Lower leg skin (tissue), 4 donors: ENCODE measurements at places on chromosomes 5 and 9.

- no peak for DNase-seq
These were observed 39.2 kb downstream of the PRUNE2 start for GRCh38 chr9:76866689-76867088.

DNA sequence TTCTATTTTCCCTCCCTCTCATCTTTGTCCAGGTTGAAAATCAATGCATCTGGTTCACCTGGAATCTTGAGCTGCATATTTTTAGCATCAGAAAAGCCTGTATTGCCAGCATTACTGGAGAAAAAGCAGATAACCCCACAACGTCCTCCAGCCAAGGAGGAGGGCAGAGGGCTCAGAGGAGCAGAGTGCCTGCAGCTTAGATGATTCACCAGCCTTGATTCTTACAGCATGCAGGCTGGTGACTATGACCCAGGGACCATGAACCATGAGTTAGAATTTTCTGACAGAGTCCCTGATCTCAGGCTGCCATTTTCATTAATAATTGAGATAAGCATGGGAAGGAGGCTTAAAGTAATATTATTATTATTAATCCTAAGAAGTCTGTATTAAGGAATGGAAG is 278.2 kb downstream of the BRINP1 start:
- DNase-seq: no peak

DNA sequence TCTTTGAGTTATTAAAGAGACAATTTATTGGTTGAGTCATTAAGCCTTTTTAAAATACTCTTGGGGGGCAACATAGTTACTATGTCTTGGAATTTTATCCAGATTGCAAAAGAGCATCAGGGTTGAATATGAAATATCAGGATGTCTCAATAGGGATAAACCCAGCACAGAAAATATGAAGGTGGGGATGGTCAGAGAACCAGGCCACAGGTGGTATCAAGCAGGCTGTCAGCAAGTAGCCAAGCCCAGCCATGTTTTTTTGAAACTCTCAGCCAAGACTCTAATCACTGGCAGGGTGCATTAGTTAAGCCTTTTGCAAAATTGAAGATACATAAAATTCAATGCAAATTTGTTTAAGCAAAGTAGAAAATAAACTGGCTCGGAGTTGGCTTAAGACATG is 468.9 kb downstream of the DTWD2 start:
- DNase-seq: no peak

DNA sequence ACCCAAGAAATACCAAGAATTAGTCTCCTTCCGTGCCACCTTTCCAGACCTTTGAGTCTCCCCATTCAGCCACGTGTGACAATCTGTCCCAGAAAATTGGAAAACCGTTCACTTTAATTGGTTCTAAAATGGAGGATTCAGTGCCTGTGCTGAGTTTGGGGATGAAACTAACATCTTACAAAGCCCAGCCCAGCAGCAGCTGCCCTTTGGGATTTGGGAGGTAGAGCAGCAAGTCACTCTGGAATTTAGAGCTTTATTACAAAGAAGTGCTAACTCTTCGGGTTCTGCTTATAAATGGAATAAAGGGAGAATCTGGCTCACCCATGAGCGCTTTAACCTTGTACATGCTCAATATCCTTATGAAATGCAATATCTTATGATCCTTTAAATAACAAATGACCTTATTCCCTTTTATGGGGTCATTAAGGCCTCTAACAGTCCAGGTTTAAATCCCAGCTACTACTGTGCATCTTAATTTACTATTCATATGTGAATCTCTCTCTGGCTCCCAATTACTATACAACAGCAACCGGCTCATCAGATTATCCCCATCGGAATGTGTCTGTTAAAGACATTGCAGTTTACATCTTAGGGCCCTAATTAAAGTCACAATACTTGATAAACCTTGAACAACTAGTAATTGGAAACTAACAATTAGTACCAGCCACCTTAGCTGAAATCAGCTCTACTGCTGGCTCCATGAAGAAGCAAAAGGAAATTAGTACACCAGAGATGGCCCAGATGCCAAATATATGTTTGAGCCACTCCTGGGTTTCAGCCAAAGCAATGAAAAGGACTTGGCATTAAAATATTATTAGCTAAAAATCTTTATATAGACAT is 271.8 kb upstream of the SMARCA2 start:
- DNase-seq: no peak

- peak; percentile 83 for DNase-seq
These were observed 12.7 kb downstream of the LPCAT1 start for GRCh38 chr5:1511048-1511447.

- DNase-seq: no peak
These were observed 15.5 kb upstream of the BNC2 start for GRCh38 chr9:16885931-16886330.

GRCh38 chr5:126301056-126301455 is 122.2 kb upstream of the GRAMD2B start:
- no peak for DNase-seq

GRCh38 chr9:137174722-137175293 is 3.0 kb upstream of the TMEM210 start:
- DNase-seq: no peak

GRCh38 chr5:135582099-135582781 is 3.4 kb upstream of the CXCL14 start:
- no peak for DNase-seq

GRCh38 chr5:43567967-43568366 is 11.1 kb upstream of the PAIP1 start:
- no peak for DNase-seq

DNA sequence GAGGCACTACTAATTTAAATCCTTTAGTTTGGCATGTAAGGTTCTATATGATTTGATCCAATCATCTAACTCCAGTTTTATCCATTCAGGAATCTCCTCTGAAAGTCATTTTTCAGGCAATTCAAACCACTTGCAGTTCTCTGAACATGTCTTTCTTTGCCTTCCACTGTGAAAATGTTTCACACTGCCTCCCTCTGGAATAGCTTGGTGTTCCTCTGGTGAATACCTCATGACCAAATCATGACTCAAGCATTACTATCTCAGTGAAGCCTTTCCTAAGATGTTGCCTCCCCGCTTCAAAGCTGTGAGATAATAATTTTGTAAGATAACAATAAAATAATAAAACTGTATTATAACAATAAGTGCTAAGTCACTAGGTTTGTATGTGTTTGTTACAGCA is 981.1 kb downstream of the DTWD2 start:
- no peak for DNase-seq

- no peak for DNase-seq
These were observed 1.7 kb upstream of the RXRA start for GRCh38 chr9:134324359-134325095.

GRCh38 chr5:76535577-76535976 is 87.6 kb downstream of the F2RL2 start:
- no peak for DNase-seq

GRCh38 chr9:111857555-111858211 is 38.9 kb upstream of the UGCG start:
- no peak for DNase-seq

DNA sequence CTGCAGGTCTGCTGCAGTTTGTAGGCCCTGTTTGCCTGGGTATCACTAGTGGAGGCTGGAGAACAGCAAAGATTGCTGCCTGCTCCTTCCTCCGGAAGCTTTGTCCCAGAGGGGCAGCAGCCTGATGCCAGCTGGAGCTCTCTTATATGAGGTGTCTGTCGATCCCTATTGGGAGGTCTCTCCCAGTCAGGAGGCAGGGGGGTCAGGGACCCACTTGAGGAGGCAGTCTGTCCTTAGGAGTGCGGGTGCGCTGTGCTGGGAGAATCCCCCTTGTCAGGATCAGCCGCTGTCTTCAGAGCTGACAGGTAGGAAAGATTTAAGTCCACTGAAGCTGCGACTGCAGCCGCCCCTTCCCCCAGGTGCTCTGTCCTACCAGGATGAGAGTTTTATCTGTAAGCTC is 64.9 kb downstream of the CCDC171 start:
- DNase-seq: no peak

- DNase-seq: no peak
These were observed 80.0 kb upstream of the SAP30L start for GRCh38 chr5:154365823-154366222.

DNA sequence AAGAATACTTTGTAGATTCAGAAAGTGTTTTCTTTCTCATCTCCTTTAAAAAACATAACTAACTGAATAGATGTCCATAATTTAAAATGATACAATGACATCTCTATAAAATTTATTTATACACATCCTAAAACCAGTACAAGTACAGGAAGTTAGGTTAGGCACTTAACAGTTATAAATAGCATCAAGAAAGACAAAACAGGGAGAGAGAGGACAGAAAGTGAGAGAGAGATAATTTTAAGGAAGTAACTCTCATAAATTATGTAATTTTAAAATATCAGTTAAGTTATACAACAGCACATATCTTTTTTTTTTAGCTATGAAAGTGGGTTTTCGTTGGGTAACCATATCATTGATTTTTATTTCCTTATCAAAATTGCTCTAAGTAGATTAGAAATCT is 1068.6 kb downstream of the TAF11L14 start:
- no peak for DNase-seq

GRCh38 chr5:1515921-1516571 is 7.7 kb downstream of the LPCAT1 start:
- DNase-seq: peak; percentile 50

- no peak for DNase-seq
These were observed 1.3 kb downstream of the ZNF131 start for GRCh38 chr5:43121913-43122484.

DNA sequence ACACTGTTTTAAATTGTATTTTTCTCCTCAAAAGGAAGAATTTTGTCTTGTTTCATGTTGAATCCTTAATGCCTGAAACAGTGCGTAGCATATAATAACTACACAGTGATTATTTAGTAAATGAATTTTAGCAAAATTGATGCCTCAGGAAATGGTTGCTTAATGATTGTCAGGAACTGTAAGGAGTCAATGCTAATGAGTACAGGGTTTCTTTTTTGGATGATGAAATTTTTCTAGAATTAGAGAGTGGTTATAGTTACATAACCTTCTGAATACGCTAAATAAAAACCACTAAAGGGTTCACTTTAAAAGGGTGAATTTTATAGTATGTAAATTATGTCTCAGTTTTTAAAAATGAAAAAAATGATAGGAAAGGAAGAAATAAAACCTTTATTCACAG is 14.9 kb downstream of the FAM151B start:
- no peak for DNase-seq

- no peak for DNase-seq
These were observed 37.0 kb upstream of the TAF1L start for GRCh38 chr9:32672469-32672868.

DNA sequence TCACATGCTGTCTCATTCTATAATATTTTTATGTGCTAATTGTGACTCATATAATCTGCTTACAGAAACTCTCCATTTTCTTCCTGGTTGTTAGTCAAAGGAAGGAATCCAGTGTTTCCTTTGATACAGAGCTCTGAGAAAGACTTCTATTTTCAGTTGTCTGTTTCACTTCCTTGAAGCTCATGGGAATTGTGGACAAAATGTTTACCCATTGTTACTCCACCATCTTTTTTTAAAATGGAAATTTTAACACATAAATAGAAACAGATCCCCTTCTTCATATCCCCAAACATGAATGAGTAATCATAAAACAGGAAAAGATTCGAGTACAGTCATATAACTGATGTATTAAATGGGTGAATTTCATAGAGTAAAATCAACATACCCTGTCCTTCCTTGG is 42.0 kb upstream of the KCNN2 start:
- no peak for DNase-seq

- no peak for DNase-seq
These were observed 115.7 kb downstream of the FBXO38 start for GRCh38 chr5:148499452-148499851.

- no peak for DNase-seq
These were observed 122.0 kb downstream of the TLE4 start for GRCh38 chr9:79693750-79694149.

GRCh38 chr5:10227379-10227778 is 22.3 kb downstream of the ATPSCKMT start:
- DNase-seq: no peak

DNA sequence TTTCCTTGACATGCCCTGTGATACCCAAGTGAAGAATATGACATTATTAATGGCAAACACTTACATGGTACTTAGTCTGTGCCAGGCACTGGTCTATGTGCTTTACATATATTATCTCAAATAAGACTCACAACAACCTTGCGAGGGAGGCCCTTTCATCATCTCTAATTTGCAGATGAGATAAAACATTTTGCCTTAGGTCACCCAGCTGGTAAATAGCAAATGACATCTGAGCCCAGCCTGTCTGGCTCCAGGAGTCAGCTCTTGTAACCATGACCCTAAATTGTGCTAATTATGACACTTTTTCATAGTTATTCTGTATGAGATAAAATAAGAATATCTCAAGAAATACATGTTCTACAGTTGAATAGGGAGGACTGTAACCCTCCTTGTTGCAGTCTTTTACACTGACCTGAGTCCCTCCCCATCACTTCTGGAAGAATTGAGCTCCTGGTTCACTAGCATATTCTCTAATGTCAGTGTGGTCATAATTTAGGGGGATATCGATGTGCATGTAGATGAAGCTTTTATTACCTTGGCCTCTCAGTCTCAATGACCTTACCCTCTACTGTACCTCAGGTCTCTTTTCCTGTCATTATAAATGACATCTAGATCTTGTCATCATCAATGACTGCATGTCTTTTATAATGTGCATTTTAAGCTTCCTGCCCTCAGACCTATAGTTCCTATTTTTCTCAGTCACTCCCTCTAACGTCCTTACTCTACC is 126.1 kb upstream of the HAPLN1 start:
- DNase-seq: no peak

DNA sequence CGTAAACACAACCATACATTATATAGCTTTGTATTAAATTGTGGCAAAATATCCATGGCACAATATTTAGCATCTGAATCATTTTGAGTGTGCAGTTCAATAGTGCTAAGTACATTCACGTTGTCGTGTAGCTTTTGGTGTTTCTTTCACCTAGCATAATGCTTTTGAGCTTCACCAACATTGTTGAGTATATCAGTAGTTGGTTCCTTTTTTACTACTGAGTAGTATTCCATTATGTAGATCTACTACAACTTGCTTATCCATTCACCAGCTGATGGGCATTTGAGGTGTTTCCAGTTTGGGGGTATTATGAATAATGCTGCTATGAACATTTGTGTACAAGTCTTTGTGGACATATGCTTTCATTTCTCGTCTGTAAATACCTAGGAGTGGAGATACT is 27.3 kb upstream of the CTNNAL1 start:
- no peak for DNase-seq

DNA sequence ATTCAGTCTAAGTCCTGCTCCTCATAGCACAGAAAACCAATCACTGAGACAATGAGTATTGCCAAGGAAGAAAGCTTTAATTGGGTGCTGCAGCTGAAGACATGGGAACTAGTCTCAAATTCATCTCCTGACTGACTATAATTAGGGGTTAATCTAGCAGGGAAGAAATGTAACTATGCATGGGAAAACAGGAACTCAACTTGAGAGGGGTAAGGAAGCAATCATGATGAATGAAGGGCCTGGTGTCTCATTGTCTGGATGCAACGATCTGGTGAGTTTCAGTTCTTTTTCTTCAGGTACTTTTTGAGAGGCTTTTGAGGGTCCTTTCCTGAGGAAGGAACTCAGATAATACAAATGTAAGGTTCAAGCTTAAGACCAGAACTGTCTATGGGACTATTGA is 24.0 kb upstream of the OCLN start:
- DNase-seq: no peak

GRCh38 chr9:34600908-34601307 is 11.0 kb downstream of the RPP25L start:
- no peak for DNase-seq

GRCh38 chr9:19936598-19936997 is 147.8 kb upstream of the SLC24A2 start:
- no peak for DNase-seq
